ENCODE measurements at places on chromosomes 6 and 20.

GRCh38 chr20:15375836-15376235 is 1038.4 kb upstream of the FLRT3 start:
- no peak for DNase-seq

- peak; percentile 45 for DNase-seq
Observed at GRCh38 chr6:215335-216034, 76.8 kb upstream of the DUSP22 start.

- DNase-seq: no peak
Observed at GRCh38 chr6:41372832-41373626, 37.6 kb downstream of the NCR2 start.

- DNase-seq: no peak
Observed at GRCh38 chr6:36815962-36816735, 23.1 kb downstream of the CPNE5 start.

GRCh38 chr6:39932386-39932910 is 1.8 kb downstream of the MOCS1 start:
- DNase-seq: no peak

- DNase-seq: peak; percentile 8
Observed at GRCh38 chr6:144590532-144590931, 305.4 kb downstream of the UTRN start.

- no peak for DNase-seq
Observed at GRCh38 chr20:2340136-2340535, 40.6 kb upstream of the TGM6 start.

- DNase-seq: peak; percentile 88
Observed at GRCh38 chr20:57392512-57393271, 1.5 kb downstream of the RBM38 start.

DNA sequence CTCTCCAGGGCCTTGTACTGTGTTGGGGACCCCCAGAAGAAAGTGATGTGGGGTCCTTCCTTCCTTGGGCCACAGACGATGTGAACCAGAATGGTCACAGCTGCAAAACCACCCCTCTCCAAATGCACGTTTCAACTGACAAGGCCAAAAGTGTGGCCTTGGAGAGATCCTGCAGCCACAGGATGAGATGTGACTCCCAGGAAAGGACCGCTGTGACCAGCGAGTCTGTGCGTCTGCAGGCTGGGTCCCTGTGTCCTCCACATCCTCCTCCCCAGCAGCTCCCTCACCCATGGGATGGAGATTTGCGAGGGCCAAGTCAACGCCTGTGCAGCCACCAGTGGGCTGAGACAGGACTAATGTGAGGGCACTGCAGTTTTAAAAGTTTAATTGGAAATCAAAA is 247.0 kb downstream of the ERMARD start:
- no peak for DNase-seq

DNA sequence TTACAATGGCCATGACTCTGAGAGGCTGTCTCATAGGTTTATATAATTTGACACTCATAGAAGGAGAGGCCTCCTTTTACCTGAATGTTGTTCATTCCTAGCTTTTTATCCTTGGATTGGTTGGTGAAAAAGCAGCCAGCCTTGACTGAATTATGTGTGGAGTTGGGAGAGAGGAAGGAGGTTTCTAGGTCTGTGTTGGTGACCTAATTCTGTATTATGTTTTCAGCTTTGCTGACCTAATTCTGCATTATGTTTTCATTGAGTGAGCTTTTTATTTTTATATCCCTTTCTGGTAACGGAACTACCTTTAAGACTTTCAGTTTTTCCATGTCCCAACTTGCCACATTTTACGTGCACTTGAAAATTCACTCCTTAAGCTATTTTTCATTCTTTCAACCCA is 59.1 kb upstream of the RNF144B start:
- no peak for DNase-seq

GRCh38 chr6:140940251-140940925 is 1192.3 kb upstream of the GJE1 start:
- DNase-seq: no peak

- DNase-seq: no peak
Observed at GRCh38 chr6:86215323-86215722, 572.6 kb upstream of the SYNCRIP start.

- DNase-seq: no peak
Observed at GRCh38 chr20:61105395-61105794, 146.7 kb upstream of the CDH4 start.

Measured in CD4-positive, alpha-beta T cell treated with Interferon alpha-2 for 1 hour (primary cell).